Hepatocyte (in vitro differentiated cells): ENCODE measurements at places on chromosomes 7 and 10. TPM values are rescaled to one million over a fixed set of nuclear protein-coding genes. Genes with fewer than 3 reads are reported as not detected.

MRLN gene
- total RNA-seq: not detected in 2 replicates

CTBP2 gene
- 61.3 and 61.5 TPM in 2 replicates for total RNA-seq

FFAR4 gene
- total RNA-seq: 0.16 TPM in 1 of 2 replicates, not detected in the other

BICC1 gene
- 16.4 and 20.4 TPM in 2 replicates for total RNA-seq

SGCE gene
- total RNA-seq: 64.5 and 77.6 TPM in 2 replicates

DKK1 gene
- 40.3 and 47.1 TPM in 2 replicates for total RNA-seq

KIAA1549 gene
- total RNA-seq: 5.7 and 7.3 TPM in 2 replicates

CHRM2 gene
- 5.3 and 7.5 TPM in 2 replicates for total RNA-seq

STAMBPL1 gene
- 14.8 and 20.0 TPM in 2 replicates for total RNA-seq

ANKRD2 gene
- total RNA-seq: not detected in 2 replicates

SEC31B gene
- total RNA-seq: 2.3 and 5.4 TPM in 2 replicates

MINPP1 gene
- 52.3 and 56.1 TPM in 2 replicates for total RNA-seq

CALHM1 gene
- not detected in 2 replicates for total RNA-seq
